ENCODE measurements at places on chromosomes 12 and 14.
A peak's percentile ranks its signal among the peaks of the same experiment; 100 is the strongest.

DNA sequence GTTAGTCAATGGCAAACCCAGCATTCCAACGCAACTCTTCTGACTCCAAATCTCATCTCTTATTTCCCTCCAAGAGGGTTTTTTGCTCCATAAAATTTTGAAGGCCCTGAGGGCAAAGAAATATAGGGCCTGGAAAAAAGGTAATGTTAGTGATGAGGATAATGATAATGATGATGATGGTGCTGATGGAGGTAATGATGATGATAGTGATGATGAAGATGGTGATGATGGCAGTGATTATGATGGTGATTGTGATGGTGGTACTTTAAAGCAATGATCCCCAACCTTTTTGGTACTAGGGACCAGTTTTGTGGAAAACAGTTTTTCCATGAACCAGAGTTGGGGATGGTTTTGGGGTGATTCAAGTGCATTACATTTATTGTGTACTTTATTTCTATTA lies 50.1 kb downstream of the TMX1 start:
- no peak for DNase-seq

GRCh38 chr12:3353621-3354020 lies 137.4 kb upstream of the PRMT8 start:
- no peak for DNase-seq

- no peak for DNase-seq
Observed at GRCh38 chr12:105278043-105278697, 42.2 kb upstream of the APPL2 start.

GRCh38 chr12:71763677-71764379 lies 9.2 kb downstream of the RAB21 start:
- DNase-seq: peak; percentile 52

DNA sequence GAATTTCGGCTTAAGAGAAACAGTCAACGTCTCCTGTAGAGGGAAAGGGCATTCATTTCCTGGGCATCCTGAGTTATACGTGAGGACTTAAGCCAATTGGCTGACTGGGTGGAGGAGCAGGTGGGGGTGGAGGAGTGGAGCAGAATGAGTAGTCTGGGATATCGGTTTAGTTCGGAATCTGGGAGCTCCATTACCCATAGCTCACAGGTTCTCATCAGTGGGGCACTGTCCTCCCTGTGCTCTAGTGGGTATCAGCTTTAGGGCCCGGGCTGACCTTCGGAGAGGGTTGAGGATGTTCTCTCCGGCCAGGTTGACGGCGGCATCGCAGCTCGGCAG lies 704 bp downstream of the SDR39U1 start:
- no peak for DNase-seq

DNA sequence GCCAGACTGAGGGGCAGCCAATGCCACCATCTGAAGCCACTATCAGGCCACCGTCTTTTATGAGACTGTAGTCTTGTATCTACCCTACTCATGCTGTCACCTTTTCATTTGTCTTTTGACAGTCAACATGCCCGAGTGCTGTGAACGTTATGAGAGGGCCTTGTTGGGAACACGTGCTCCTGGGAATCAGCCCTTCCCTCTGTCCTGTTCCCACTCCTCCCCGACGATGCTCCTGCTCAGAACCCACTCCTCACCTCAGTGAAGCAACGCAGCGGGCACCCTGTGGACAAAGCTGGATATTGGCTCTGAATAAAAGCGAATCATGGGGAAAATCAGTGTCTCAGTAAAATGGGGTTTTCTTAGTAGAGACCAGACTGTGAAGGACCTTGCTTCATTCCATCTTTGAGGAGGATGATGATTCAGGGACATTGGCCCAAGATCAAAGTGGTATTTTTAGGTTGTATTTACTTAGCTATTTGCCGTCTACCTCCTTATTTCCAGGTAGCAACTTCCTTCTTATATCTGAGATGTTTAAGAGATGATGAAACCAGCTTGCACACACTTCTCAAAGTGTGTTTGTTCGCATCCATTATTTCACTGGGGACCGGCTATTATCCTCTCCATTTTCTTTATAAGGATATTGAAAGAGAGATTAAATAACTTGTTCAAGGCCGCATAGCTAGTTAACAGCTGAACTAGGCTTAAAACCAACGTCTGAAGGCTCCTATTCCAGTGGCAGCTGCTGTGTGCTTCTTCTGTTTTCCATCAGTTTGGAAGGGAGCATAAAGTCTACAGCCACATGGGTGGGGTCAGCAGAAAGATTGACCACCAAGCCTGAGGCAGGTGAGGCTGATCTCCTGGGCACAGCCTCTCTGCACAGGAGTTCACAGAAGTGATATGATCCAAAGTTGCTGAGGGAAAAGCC lies 43.9 kb upstream of the CTDSP2 start:
- DNase-seq: no peak

DNA sequence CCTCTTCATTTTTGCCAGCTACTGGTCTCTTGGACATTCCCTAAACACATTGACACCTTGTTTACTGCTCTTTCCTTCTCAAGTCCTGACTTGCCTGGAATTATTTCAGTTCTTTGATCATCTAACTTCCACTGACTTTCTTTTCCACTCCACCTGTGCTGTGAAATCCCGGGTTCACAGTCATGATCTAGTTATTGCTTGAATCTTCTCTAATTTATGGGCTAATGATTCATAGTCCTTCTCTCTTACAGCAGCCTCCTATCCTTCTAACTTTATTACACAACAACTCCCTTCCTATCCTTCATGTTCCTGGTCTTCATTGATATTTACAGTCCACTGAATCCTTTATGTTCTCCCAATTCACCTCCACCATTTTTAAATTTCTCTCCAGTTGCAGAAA lies 260.1 kb downstream of the C12orf75 start:
- no peak for DNase-seq

- DNase-seq: peak; percentile 11
Observed at GRCh38 chr12:51103977-51104376, 20.6 kb upstream of the CSRNP2 start.

- peak; percentile 29 for DNase-seq
Observed at GRCh38 chr14:94338023-94338422, 14.9 kb upstream of the SERPINA6 start.

Data from suppressor macrophage treated with lipopolysaccharide for 1 hour (primary cell).